ENCODE measurements at places on chromosomes 5 and 9.

GRCh38 chr9:114737118-114737517, 55.1 kb upstream of the TEX48 start:
- no peak for DNase-seq

- DNase-seq: no peak
Measured at GRCh38 chr9:136079916-136080246, 15.2 kb downstream of the NACC2 start.

GRCh38 chr5:138878437-138879235, 3.5 kb upstream of the LRRTM2 start:
- no peak for DNase-seq

DNA sequence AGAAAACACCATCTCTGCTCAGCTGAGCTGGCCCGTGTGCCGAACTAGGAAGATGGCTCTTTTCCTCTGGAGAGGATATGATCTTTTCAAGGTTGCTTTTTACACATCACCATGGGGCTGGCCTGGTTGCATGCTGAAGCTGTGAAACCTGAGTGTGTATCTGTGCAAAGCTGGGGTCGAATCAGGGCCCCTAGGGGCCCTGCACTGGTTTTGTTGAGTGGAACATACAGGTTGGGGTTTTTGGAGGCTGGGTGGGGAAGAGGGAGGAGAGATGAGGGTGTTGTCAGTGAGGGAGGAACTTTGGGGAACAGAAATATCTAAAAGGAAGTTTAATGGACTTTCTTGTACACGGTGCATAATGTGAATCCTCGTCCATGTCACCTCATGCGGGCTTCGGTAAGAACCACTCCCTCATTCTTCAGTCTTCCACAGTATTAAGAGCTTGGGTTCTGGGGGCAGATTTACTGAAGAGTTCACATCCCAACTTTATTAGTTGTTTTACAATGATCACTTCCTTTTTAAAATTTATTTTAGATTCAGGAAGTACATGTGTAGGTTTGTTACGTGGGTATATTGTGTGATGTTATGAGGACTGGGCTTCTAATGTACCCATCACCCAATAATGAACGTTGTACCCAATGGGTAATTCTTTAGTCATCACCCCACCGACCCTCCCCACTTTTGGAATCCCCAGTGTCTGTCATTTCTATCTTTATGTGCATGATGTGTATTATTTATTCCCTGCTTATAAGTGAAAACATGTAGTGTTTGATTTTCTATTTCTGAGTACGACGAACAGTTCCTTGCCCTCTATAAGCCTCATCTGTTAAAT, 238.2 kb downstream of the NR3C1 start:
- no peak for DNase-seq

GRCh38 chr9:31188496-31188895, 1195.9 kb upstream of the ACO1 start:
- no peak for DNase-seq
